ENCODE measurements at places on chromosomes 3 and 15.
A peak's percentile ranks its signal among the peaks of the same experiment; 100 is the strongest.

DNA sequence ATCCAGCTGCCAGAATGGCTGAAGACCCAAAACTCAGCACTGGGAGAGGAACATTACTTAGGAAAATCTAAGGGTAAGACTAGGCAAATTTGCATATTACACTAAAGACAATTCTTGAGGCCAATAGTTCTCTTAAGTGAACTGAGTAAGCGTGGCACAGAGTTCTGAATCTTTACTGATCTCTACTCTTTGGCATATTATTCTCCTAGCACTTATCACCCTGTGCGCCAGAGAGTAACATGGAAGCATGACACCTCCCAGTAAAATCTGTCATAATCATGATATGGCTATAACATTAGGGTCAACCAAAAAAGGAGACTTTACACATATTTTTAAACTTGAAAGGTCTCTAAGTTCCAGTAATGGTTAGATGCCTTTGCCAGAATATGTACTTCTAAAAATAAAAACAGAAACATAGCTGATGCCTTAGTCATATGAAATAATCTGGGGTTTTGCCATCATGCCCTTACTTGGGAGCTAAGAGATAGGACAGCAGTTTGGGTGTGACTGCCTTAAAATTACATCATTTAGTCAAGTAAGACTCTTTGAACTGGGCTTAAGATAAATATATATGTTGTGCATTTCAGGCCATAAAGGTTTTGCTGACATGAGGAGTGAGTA, 290.5 kb downstream of the PLCL2 start:
- no peak for DNase-seq

- DNase-seq = no peak
Measured at GRCh38 chr3:143998266-143998665, 26.6 kb downstream of the DIPK2A start.

DNA sequence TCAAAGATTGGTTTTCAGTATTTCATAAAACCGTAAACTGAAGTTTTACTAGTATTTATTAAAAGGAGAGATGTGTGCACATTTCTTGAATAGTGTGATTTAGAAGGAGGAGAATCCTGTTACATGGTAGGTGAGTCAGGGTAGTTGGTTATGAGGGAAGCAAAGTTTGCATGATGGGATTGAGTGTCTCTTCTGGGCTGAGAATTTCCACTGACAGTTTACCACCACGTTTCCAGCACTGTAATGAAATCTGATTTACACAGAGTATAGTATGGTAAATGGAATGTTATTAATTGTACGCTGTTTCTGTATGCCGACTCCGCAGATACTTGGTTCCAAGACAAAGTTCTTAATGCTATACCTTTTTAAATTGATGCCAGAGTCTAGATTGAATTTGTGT, 1.6 kb downstream of the NECTIN3 start:
- DNase-seq = no peak

- DNase-seq = no peak
Measured at GRCh38 chr3:138227650-138228049, 40.5 kb downstream of the ARMC8 start.

- no peak for DNase-seq
Measured at GRCh38 chr15:40930430-40931299, 1.5 kb downstream of the DLL4 start.

- no peak for DNase-seq
Measured at GRCh38 chr15:93129702-93130488, 40.9 kb upstream of the RGMA start.

DNA sequence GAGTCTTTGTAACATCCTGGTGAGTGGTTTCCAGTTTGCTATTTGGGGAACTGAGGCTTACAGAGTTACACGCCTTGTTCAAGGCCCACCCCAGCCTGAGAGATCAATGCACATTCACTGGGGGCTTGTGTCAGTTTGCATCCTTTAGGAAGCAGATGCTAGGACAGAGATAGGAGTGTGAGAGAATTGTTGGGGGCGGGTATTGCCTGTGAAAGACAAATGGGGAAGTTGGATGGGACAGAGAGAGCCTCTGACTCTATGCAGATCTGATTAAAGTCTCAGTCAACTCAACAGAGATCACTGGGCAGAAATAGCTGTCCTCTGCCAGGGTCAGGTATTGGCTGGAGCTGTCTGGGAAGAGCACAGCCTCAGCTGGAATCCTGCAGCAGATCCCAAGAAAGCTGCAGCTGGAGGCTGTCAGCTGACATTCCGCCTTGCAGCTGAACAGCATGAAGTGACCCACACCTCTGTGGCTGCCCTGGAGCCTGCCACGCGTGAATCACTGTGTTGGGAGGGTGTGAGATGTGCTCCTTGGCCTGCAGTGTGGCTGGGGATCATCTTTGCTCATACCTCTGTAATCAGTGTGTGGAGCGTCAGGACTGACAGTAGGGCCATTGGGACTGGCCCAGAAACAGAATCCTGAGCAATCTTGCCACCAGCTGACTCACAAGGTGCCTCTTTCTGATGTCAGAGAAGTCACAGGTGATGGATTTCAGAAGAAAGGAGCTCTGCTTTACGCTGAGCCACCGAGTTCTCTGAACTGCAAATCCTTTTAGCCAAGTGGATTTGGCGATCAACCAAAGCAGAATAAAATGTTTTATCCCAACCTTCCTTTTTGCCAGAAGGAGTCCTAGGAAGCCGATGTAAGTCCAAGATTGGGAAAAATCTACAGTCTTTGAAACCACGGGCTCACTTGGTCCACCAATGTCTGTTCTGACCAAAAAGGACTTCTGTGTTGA, 284.1 kb upstream of the LRRFIP2 start:
- no peak for DNase-seq

DNA sequence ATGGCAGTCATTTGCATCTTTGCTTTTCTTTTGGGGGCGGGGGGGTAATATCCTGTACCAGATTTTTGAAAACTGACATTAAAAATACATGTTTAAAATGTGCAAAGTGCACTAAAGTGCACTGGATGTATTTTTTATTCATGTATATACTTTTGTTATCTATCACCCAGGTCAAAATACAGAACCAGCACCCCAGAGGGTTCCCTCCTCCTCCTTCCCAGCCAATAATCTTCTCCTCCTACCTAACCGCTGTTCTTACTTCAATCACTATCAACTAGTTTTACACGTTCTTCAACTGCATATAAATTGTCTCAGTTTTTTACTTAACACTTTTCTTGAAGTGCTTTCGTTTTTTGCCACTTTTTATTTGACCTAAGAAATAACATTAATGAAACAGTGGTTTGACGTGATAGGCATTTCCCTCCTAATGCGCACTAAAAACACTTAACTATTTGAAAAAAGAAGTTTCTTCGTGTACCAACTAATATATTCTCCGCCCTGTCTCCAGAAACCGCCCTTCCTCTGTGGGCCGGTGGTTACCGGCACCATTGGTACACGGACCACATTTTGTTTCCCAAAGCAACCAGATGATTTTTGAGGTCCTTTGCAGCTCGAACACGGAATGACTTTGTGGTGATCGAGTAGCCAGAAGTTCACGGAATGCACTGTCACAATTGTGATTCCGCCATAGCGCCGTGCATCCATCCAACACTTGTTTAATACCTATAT, 836 bp upstream of the AKAP13 start:
- no peak for DNase-seq

- DNase-seq = no peak
Measured at GRCh38 chr15:66922608-66923007, 142.8 kb upstream of the SMAD3 start.

- DNase-seq = no peak
Measured at GRCh38 chr15:48888191-48888590, 10.3 kb downstream of the EID1 start.

- DNase-seq = no peak
Measured at GRCh38 chr3:13186435-13186815, 113.2 kb upstream of the IQSEC1 start.

DNA sequence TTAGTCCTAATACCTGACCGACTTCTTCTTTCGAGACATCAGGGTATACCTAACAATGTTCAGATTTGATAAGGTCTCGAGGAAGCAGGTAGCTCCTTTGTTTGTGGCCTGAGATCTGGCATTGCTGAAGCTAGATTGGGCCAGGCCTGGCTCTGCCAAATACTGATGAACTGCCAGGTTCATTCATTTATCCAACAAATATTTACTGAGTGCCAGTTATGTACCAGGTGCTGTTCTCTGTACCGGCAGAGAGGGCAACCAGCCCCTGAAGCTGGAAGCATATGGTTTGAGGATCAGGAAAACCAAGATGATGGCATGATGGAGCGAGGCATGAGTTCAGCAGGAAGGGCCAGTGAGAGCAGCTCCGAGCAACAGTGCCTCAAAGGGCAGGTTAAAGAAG, 196.2 kb upstream of the NSMCE3 start:
- DNase-seq = no peak

GRCh38 chr15:81223346-81223971, 26.8 kb downstream of the IL16 start:
- DNase-seq = no peak

DNA sequence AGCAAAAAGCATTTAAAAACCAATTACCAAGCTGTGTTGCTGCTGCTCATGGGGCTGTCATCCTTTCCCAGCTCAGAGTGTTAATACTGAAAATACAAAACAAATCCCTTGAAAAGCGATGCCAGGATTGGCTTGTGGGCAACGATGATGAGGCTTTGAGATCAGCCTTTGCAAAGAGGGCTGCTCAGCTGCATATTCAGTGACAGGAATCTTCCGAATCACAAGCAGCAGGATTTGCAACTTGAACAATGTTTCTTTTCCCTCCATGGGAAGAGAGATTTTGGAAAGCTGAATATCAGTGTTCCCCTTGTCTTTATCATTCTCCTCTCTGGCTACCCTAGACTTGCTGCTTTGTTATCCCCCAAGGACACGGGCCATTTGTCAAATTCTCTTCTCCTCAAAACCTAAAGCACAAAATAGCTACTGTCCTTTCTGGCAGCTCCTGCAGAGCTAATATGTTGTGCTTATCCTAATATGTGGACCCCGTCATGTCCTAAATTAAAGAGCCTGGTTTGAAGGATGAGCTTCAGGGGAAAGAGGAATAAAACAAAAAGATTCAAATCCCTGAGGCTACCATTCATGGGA, 375.8 kb downstream of the GAP43 start:
- no peak for DNase-seq

DNA sequence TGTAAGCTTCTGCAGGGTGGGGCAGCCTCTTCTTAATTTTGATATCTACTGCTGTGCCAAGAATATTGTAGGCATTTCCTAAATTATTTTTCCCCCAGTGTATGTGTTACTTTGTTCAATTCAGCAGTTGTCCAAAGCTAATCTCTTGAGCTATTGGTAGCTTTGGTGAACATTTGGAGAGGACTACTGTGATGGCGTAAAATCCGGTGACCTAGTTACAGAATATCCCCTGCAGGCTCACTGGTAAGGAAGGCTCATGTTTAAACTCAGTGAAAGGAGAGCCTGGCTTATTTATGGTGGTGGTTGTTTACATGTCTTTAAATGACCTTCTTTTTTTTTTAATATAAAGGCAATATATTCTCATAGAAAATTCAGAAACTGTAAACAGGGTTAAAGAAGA, 105.6 kb downstream of the LPP start:
- no peak for DNase-seq

DNA sequence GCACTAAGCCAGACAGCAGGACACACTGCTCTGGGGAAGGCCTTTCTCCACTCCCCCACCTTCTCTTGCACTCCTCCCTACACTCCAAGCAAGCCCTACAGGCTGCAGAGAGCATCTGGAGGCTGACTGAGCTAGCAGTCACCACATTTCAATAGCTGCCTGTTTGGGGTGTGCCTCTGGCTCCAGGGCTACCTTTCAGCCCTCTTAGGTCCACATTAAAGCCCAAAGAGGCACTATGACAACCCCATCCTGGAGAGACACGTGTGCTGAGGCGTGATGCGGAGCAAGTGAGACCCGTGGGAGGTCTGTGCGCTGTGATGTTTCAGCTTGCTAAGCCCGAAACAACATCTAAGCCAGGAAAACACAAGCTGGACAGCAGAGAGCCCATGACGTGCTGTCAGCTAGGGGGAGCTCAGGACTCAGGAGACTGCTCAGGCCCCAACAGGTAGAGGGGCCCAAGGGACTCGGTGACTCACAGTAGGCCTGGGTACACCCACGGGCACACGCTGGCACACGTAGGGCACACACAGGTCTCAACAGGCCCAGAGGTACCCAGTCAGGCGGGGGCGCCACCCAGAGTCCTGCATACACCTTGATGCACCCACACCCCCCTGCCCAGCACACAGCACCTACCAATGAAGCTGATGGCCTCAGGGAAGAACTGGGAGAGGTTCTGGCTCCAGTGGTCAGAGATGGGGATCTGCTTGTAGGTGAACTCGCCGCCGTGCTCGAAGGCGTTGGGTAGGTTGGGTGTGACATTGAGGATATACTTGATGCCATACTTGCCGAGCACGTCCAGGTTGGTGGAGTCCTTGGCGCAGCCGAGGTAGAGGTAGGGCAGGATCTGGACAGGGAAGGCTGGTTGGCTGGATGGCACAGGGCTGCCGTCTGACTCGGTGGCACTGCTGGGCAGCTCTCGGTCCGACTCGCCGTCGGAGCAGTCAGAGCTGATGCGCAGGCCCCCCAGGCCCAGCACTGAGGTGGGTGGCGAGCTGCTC, 2.8 kb downstream of the DUSP7 start:
- no peak for DNase-seq

GRCh38 chr3:183582161-183582560, 26.7 kb upstream of the KLHL6 start:
- DNase-seq = no peak

- no peak for DNase-seq
Measured at GRCh38 chr3:108489776-108490175, 20.6 kb downstream of the MYH15 start.

GRCh38 chr3:171311784-171312183, 148.4 kb downstream of the TNIK start:
- DNase-seq = no peak

GRCh38 chr3:126523745-126524428, at the start of gene CHST13:
Gene CHST13, plus strand, starts transcription at chr3:126524155. Its CDS starts 178 bp downstream, at chr3:126524333.
- DNase-seq = peak; percentile 15

GRCh38 chr15:75231836-75232235, 26.3 kb upstream of the GOLGA6C start:
- DNase-seq = no peak

DNA sequence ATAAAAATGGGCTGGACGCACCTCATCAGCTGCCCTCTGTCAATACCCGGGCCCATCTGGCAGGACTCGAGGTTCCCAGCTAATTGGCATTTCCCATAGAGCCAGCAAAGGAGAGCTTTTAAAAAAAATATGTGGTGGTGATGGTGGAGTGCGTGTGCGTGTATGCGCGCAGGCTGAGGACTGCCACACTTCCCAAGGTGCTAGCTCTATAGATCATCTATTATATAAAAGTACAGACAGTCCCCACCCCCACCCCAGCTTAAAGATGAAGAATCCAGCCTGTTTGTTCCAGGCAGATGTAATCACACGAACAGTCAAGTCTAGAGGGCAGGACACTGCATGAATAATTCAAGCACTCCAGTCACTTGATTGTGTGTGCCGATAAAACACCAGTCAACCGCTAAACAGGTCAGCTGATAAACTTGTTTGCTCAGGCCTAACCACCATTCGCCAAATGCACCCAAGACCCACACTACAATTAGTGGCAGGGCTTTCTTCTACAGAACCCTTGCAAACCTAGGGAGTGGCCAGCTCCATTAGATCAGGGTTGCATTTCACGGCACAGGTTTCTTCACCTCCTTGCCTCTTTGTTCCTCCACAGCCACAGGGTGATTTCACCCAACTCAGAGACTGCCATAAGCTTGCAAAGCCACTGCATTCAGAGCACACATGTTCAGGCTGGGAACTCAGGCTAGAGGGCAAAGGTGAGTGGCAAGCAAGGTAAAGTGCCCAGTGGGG, 5.8 kb downstream of the TLE3 start:
- no peak for DNase-seq

Measured in bone marrow (tissue), 2 donors.